Thoracic aorta (tissue), 2 donors: ENCODE measurements at places on chromosomes 16 and 17.

- DNase-seq, result no peak
Observed at GRCh38 chr17:40820228-40820838, 2.1 kb downstream of the KRT10 start.

- DNase-seq, result no peak
Observed at GRCh38 chr17:68634345-68634876, 33.2 kb upstream of the FAM20A start.

GRCh38 chr16:57889522-57889921 is 81.4 kb downstream of the CNGB1 start:
- DNase-seq, result no peak

DNA sequence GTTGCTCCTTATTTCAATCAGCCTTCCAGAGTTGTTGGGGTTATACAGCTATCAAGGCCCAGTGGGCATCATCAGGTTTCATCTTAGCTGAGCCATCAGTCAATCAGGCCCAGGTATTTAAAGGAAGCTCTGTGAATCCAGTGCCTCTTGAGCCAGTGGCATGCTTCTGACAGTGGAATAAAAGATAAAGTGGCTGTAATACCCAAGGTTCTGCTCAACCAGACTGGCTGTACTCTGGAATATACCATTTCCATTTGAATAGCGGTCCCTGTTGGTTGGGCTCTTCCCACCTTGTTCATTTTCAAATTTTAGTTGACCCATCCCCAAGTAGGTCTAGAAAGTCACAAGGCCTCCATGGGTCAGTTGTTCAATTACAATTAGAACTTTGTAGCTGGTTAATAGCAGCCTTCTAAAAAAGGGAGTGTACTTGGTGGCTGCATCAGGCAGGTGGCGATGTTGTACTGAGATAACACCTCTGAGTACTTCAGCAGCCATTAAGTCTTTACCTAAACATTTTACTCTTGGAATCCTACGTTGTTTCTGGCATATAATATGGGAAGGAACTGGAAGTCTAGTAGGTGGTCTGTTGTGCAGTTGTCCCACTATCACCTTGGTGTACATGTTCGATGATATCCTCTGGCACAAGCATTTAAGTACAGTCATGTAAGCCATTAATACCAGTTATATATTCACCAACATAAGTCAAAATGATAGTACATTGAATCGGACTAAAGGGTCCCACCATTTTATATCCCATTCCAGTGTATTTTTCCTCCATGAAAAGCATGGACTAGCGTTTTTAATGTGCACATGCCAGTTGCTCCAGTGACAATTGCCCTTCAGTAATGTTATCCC is 294.1 kb downstream of the BCAS3 start:
- no peak for DNase-seq

- DNase-seq, result no peak
Observed at GRCh38 chr17:6558276-6558675, 1.9 kb upstream of the PITPNM3 start.

DNA sequence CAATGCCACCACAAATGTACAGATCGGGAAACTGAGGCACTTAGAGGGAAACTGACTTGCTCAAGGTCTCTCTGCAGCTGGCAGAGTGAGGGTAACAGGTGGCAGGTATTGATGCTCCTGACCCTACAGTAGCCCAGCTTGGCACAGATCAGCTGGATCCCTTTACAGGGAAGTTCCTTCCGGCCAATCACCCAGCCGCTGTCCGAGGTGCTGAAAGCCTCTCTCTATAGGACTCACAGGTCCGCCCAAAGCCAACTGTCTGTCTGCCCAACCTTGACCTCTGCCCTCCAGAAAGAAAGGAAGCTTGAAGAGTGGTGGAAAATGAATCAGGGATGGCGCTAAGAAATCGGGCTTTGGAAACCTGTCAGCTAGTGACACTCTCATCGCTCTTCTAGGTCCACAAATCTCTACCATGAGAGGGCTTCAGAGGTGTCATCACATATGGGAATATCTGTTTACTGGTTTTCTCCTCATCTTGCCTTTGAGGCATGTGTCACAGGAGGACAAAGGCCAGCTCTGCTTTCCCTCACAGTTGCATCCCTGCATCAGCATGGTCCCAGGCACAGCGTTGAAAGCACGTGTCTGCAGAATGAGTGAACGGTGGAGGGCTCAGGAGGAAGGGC is 246.2 kb downstream of the KATNIP start:
- no peak for DNase-seq

GRCh38 chr17:19549746-19550623 is 16.3 kb downstream of the SLC47A1 start:
- DNase-seq, result no peak

DNA sequence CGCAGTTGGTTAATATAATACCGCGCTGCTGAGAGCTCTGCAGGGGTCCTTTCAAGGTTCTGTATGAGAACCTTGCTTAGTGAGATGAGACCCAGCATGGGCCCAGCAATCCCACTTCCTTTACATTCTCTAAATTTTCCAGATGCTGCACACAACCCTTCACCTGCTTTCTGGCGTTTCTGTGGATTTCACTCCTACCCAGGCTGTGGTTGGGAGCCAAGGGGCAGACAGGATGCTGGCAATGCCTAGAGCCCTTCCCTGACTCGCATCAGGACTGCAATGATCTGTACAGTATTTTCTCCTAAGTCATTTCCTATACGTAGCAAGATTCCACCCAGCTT is 10.1 kb upstream of the PIPOX start:
- no peak for DNase-seq

- DNase-seq, result no peak
Observed at GRCh38 chr16:89504091-89504490, 4.1 kb upstream of the SPG7 start.

DNA sequence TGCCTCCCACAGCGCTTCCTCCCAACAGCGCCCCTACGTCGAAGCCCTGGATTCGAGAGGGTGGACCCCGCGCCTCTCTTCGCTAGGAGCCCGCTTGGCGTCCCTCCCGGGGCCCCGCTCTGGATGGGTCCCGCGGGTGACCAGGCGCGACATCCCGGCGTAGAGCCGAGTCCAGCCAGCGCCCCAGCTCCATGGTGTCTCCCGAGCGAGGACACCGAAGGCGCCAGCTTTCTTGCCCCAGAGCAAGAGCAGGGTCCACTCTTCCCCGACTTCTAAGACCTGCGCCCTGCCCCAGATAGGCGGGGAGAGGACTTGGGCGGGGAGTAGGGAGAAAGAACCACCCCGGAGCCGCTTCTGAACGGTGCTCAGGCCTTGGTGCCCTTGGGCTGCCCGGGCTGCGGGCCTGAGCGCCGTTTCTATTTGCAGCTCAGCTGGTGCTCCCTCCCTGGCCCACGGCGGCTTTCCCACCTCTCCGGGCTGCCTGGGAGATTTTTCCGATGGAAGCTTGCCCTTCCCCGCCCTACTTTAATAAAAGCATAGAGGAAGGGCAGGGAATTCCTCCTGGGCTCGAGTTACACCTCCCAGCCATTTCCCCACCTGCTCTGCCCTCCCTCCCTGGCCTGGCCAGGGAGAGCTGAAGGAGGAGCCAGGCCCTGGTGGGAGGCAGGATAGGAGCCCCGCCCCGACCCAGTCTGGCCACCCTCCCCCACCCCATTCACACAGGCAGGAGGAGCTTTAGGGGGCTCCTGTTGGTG is 1.8 kb downstream of the MMP15 start:
- no peak for DNase-seq

- DNase-seq, result no peak
Observed at GRCh38 chr16:822174-822908, 21.8 kb upstream of the GNG13 start.

DNA sequence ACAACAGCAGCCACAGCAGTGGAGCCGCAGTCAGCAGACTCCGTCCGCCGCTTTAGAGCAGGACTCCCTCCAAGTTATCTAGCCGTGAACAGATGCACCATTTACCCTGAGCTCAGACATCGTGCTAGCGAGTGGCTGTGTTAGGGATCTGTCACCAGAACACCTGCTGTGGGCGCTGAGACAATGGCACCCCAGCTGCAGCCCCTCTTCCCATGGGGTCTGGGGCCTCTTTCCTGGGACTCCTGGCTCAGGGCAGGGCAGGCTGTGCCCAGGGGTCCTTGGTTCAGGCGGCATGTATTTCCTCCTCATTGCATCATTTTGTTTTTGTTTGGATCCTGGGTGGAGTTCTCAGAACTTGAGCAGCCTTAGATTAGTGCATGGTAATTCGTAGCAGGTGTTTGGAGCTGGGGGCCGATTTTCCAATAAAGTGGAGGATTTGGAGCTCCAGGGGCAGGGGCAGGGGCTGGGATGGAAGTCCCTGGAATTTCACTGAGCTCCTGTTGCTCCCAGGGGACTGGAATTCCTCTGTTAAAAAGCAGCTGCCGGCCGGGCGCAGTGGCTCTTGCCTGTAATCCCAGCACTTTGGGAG is 23.4 kb downstream of the NMRAL1 start:
- DNase-seq, result no peak

DNA sequence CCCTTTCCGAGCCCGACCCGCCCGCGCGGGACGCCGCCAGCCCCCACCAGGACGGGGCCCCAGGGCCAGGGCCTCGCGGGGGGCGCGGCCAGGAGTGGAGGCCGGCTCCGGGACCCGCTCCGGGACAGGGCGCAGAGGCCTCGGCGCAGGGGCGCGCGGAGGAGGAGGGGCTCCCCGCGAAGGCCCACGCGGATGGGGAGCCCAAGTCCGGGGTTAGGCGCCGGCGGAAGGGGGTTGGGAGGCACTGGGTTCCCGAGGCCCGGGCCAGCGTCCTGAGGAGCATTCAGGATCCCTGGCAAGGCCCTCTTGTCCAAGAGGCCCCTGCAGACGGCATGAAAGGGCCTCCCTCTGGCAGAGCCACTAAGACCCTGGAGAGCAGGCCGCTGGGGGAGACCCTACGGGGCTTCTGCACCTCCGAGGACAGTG is 57.8 kb upstream of the CIBAR2 start:
- no peak for DNase-seq

DNA sequence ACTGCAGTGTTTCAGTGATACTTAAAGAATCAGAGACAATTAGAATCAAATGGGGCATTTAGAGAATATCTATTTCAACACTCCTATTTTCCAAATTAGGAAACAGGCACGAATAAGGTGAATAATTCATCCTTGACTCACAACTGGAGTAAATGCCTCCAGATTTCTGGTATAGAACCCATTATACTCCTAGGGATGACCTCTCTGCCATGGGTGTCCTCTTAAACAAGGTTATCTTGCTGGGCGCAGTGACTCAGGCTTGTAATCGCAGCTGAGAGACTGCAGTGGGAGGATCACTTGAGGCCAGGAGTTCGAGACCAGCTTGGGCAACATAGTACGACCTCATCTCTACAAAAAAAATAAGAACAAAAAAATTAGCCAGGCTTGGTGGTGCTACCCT is 139.8 kb upstream of the ELAC2 start:
- no peak for DNase-seq

- DNase-seq, result no peak
Observed at GRCh38 chr16:58201163-58201562, 3.3 kb upstream of the CSNK2A2 start.

DNA sequence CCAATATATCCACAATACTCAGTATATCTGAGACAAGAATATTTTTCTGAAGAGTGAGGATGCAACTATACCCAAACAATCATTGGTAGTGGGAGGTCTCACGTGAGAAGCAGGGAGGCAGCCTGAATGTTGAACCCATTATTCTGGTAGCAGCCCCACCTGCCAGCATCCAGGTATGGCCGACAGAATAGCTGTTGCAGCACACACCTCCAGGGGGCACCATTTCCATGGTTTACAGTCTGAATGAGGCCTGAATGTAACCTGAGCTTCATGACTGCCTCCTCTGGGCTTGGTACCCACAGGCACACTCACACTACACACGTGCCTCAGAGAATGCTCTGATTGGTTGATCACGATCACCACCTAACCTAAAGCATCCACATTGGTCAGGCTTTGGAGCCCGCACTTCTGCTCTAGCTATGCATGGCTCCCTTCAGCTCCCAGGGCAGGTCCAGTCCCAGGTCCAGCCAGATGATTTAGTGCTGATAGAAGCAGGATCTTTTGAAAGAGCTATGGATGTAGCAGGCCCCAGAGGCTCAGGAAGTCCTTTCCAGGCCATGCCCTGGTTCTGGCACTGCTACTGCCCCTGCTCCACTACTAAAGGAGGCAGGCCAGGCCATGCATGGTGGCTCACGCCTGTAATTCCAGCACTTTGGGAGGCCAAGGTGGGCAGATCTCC is 11.0 kb upstream of the CBFB start:
- DNase-seq, result no peak

- DNase-seq, result no peak
Observed at GRCh38 chr16:56994311-56994710, 5.0 kb downstream of the NLRC5 start.

- no peak for DNase-seq
Observed at GRCh38 chr17:40110026-40110845, 9.8 kb upstream of the NR1D1 start.

DNA sequence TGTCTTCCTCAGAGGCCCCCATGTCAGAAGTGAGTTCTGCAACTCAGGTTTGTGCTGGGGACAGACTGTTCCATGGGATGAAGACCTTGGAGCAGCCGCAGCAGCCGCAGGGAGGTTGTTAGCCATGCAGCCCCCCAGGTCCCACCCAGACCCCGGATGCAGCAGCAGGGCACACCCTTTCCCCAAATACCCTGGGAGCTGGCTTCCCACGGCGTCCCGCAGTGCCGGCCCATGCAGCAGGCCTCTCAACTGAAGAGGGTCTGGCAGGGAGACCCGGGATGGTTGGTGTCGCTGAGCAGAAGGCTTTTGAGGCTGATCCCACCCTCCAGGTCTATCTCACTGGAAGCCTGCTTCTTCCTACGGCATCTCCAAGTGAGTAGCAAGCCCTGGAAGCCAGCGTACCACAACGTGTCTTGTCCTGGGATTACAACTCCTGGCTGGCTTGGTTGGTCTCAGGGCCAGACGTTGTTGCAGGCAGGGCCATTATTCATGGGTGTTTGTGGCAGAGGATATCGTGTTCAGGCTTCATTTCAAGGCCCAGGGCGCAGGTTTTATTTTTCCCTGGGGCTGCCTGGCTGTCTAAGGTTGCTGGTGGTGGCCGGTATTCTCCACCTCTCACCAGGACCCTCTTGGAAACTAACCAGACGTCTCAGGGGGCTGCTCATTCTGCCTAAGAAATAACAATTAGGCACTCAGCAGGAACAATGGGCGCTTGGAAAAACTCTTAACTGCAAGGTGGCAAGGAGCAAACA is 223.2 kb downstream of the C16orf95 start:
- DNase-seq, result no peak

GRCh38 chr17:36720131-36720530 is 118.7 kb downstream of the MRM1 start:
- no peak for DNase-seq

GRCh38 chr16:65658787-65659220 is 536.9 kb upstream of the CDH11 start:
- no peak for DNase-seq

- DNase-seq, result no peak
Observed at GRCh38 chr16:50437769-50438437, 69.1 kb upstream of the BRD7 start.

- no peak for DNase-seq
Observed at GRCh38 chr16:74271872-74272271, 24.7 kb upstream of the PSMD7 start.

DNA sequence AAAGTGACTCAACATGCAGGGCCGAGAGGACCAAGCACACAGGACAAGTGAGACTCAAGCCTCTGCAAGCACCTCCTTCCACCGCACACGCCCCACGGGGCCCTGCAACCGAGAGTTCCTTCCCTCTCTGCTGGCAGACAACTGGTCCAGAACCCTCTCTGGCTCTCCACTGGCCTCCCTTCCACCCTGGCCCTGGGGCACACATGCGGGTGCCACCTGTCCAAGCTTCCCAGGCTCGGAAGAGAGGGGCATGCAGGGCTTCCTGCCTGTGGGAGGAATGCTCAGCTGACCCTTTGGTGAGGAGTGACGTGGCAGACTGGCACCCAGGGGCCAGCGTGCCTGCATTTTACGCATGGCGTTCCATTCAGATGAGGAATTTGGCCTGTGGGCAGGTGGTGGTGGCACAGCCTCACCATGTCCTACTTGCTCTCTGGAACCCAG is 59.8 kb downstream of the PIPOX start:
- DNase-seq, result no peak

GRCh38 chr17:20228860-20229259 is 219.7 kb downstream of the SPECC1 start:
- DNase-seq, result no peak
